Right ventricle myocardium inferior (tissue), 1 donor: ENCODE measurements at places on chromosomes 2 and 18.

DNA sequence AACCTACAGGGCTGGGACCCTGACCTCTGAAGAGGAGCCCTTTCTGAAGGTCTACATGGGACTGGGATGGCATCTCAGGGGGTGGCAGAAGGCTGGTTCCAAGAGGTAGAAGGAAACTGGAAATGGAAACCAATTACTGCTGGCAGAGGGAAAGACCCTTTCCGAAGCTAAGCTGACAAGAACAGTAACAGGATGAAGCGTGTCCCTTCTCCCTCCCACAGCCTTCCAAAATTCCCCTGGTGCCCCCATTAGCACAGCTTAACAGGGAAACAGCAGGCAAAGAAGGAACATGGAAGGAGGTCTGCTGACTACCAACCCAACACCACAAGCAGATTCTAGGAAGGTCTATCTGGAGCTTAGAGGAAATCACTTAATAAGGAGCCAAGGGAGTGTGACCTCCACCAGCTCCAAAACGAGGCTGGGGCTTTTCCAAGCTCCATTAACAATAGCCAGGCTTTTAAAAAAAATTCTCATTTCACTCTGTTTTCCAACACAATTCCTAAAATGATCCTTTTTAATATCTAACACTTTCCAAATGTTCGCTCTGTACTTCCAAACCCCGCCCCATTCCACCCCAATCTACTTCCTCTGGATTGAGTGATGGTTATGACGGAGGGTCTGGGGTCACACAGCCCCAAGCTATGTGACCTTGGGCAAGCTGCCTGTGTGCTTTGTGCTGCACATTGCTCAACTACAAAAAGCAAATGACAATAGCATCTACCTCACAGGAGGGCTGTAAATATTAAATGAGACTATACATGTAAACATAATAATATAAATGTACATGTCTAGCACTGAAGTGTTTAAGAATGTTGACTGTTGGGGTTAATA, 55.2 kb downstream of the STK39 start:
- DNase-seq = no peak

DNA sequence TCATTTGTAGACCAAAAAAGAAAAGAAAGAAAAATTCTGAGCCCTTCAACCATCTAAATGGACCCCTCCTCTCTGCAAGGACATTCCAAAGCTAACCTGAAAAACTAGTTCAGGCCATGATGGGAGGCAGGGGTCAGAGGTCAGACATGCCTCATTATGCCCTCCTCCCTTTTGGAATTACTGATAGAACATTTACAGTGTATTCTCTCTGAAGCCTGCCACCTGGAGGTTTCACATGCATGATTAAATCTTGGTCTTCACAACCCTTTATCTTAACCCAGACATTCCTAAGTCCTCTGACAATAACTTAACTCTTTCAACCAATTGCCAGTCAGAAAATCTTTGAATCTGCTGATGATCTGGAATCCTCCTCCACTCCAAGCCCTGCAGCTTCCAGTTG, 86.0 kb downstream of the SPP2 start:
- DNase-seq = no peak

DNA sequence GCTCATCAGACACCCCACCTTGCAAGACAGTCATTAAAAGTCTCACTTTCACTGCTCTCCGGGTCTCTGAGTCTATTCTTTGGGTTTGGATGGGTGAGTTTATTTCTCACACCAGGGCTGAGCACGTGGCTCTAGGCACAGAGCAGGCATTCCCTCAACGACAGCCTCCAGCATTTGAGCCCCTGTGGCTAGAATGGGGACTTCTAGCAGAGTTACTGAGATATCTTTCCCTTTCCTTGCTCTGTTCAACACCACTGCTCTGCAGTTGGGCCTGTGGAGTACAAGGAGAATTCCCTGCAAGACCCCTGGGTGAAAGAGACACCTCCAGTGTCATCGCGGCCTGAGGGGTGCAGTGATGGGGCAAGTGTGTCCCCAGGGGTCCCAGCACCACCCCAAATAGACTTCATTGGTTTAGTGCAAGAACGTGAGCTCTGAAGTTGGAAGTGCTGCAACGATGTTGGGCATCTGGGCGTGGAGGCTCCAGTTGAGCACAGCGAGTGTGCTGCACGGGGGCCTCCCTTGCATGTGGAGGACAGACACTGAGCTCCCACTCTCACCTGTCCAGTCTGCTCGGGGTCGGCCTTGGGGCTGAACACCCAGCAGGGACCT, 184.1 kb upstream of the HS6ST1 start:
- no peak for DNase-seq

GRCh38 chr18:32391126-32391525, 79.6 kb downstream of the GAREM1 start:
- DNase-seq = no peak

GRCh38 chr18:73944715-73945114, 202.9 kb downstream of the FBXO15 start:
- no peak for DNase-seq
